IPS DF 19.7 (cell line): ENCODE measurements at places on chromosomes 2 and 18.

DNA sequence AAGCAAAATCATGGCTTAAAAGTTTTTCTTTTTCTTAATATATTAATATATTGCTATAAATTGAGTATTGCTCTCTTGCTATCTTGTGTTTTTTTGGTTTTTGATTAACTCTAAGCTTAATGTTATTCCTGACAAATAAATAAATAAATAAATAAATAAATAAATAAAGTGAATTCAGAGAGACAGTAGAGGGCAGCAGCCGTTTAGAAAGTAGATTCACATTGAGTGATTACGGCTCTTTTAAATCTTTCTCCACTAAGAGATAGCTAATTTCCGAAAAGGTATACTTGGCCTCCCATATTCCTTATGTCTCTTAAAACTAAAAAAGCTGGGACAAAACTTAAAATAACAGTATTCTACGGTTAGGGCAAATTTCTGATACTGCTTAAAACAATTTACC is 34.3 kb downstream of the MSH2 start:
- no peak for DNase-seq

DNA sequence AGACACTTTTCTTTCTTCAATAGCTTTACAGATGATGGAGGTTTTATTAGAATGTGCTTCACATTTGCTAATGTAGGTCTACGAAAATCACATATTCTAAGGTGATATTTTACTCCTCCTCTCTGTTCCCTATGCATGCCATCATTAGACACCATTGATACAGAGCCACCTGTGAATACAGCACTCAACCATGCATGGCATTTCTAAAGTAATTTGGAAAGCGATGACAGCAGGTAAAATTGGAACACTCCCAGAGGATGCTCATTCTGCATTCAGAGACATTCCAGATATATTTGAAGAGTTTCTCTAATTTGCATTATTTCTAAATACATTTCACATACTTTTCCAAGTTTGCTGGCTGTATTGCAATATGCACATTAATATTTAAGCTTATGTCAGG is 65.3 kb upstream of the RIT2 start:
- no peak for DNase-seq

- DNase-seq = no peak
These were observed 205.1 kb downstream of the ZBTB7C start for GRCh38 chr18:48203961-48204666.

DNA sequence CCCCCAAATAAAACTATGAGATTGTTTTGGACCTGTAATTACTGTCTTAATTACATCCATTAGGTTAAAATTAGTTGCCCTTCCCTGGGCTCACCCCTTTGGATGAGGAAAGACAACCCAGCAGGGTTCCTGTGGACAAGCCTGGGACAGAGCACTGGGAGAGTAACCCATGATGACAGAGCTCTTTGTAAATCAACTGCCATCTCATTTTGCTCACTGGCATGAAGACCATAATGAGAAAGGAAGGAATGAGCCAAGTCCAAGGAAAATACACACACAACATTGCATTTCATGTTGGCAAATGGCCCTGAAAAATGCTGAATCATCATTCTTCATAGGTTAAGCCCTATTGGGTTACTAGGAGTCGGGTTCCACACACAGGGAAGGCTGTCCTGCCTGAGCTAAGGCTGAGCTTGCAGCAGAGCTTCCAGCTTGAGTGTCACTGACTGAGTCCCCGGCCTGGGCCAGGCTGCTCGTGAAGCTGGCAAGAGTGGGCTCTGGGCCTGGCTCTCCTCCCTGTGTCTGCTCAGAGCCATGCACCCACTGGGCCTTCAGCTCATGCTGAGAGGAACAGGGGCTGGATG is 94.1 kb upstream of the ACAA2 start:
- no peak for DNase-seq

DNA sequence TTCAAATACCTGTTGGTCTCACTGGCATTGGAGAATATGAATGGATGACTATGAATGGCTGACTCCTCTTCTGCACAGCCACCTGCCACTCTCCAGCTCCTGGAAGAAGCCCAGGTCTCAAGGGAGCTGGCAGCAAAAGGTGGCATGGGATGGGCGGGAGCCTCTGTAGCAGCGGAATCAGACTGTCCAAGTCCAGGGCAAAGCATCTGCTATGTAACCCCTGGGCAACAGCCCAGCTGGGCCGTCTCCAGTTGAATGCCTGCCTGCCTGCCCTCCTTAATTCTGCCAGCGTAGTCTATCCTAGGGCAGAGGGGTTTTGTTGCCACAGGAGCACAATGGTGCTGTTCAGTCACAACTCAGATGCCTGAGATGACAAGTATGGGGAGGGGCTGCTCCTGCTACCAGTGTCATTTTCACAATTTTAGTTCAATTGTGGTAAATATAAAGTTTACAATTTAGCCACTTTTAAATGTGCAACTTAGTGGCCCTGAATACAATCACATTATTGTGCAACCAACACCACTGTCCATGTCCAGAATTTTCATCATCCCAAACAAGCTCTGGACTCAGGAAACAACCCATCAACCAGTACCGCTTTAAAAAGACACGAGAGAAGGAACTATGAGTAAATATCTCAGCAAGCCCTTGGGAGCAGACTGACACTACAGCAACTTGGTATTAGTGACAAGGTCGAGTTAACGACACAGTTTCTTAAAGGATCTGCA is 115.2 kb downstream of the MYO5B start:
- no peak for DNase-seq

- DNase-seq = no peak
These were observed 73.1 kb downstream of the ACKR3 start for GRCh38 chr2:236642584-236643291.

- no peak for DNase-seq
These were observed 62.8 kb downstream of the EHD3 start for GRCh38 chr2:31296641-31297287.

DNA sequence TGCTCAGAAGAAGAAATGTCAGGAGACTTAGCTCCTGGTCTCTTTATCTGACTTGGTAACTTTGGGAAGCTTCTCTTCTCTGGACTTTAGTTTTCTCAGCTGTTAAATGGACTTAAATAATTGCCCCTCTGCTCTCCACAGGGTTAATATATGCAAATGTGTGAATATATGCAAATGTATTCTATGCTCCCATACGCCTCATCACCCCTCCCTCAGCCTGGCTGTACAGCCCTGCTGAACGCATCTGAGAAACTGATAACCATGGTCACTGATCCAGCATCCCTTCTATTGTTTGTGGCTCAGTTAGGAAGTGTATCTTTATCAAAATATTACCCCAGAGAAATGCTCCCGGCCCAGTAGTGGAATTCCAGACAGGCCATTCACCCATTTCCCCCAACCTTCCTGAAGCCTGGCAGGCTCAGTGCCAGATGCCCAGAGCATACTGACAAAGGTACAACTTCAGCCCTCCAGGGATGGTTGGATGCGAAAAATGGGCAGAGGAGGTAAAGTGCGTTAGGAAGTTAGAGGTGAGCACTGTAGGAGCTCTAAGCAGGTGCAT is 103.4 kb downstream of the DYSF start:
- DNase-seq = no peak

DNA sequence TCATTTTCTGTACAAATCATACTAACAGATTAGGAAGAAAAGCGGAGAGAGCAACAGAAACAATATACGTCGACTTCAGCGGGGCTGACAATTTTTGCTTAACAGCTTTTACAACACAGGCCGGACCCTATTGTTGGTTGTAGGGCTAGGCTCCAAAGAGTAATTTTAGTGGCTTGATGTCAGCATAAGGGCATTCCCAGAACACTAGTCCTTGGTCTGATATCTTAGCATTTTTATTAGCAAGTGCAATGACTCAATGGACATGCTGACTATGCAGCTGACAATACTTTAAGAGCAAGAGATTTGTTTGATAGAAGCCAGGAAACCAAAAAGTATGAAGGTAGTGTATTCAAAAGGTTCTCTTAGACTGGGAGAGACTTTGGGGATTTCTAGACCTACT is 209.9 kb downstream of the LNPK start:
- no peak for DNase-seq

GRCh38 chr2:227939271-227940027 is 68.0 kb downstream of the DAW1 start:
- DNase-seq = peak; percentile 17

DNA sequence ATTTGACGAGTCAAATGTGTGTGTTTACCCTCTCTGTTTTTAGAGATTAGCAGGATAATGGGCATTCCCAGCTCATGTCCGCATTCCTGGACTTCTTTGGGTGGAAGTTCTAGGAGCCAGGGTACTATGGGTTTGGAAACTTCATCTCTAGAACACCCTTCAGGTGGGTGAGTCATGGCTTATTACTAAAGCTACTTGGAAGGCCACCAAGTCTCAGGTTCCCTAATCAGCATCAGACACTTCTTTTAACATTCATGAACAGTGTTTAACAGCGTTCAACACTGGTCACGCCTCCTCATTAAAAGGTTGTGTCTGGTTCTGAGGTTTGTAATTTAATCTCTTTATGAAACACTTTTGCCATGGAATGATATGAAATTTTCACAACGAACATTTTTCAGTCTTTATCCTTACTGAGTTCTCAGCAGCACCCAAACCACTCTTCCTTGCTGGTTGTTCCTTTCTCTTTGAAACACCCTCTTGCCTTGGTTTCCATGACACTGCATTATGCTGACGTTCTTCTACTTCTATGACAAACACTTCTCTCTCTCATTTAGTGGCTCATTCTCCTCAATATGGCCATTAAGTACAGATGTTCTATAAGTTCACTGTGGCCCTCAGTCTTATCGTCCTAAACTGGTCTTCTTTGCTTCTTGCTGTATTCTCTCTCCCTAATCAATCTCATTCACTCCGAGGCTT is 49.3 kb downstream of the MMADHC start:
- DNase-seq = no peak
